Cerebellar cortex (tissue), 1 donor: ENCODE measurements at places on chromosomes 3 and 15.

- no peak for DNase-seq
Measured at GRCh38 chr15:96341513-96342405, 11.3 kb downstream of the NR2F2 start.

GRCh38 chr3:131353986-131354385 is 27.6 kb upstream of the NUDT16 start:
- no peak for DNase-seq

DNA sequence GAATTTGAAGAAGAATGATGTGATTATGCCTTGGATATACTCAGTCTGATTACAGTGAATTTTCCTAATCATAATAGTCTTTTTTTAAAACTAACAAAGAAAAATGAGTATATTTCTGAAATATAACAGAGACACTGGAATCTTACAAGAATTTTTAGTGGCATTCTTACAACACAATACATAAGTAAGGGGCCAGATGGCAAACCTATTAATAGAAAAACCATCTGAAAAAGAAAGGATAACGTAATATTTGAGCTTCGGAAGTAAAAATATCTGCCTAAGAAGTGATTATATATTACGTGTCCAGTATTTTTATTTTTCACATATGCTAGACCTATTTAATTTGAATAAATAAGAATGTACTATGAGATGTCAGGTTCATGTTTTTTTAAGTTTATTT is 452.8 kb downstream of the NAALADL2 start:
- no peak for DNase-seq

DNA sequence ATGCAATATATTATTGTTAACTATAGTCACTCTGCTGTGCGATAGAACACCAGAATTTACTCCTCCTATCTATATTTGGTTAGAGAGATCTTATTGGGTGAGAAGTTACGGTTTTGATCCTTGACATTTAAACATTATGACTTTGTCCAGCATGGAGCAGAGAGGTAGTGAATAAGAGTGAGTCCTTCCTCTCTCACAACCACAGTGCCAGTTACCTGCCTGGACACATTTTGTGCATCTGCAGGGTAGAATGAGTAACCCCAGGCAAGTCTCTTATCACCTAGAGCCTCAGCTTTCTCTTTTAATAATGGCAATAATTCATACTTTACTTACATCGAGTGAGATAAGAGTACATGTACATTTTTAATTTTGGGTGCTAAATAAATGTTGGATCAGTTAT is 24.1 kb downstream of the KAT2B start:
- no peak for DNase-seq

GRCh38 chr15:70259640-70260508 is 162.2 kb upstream of the TLE3 start:
- no peak for DNase-seq

DNA sequence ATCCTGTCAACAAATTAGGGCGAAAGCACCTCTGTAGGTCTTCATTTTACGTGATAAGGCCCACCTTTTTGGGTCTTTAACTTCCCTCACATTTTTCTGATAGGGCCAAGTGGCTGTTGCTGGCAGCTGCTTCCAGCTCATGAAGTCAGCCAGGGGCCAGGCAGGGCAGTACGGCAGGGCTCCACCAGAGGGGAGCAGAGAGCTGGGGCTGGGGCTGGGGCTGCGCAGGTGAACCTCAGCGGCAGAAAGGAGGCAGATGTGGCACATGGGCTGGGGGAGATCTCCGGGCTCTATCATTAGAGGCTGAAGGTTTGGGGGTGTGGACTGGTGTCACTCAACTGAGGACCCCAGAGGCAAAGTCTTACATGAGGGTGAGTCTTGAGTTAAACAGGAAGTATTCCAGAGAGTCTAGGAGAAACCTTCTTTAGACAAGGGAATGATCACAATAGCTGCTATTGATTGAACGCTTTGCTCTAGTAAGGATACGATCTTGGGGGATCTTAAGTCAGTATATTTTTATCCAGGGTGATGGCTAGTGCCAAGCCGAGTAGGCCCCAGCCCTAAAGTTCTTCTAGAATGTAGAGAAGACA is 62.8 kb upstream of the MEX3B start:
- peak; percentile 13 for DNase-seq

DNA sequence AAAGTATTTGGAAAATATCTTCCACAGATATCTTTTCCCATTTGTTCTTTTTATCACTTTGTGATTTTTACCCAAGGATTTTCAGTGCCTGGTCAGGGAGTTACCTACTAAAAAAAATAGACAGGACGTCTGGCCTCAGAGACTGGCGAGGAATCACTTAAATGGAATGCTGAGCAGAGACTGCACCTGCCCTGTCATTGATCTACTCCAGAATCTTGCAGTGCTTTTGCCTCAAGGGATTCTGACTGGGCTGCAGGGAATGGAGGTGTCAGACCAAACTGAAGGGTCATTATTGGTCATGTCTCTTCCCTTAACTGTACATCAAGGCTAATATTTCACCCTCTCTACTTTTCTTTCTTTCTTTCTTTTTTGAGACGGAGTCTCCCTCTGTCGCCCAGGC is 12.1 kb upstream of the RYR3 start:
- DNase-seq: no peak

- peak; percentile 69 for DNase-seq
Measured at GRCh38 chr3:159971311-159971710, 17.3 kb upstream of the IL12A start.
